ENCODE measurements at places on chromosomes 2 and 18.

- DNase-seq = no peak
Observed at GRCh38 chr2:4039896-4040295, 336.5 kb downstream of the DCDC2C start.

GRCh38 chr2:3519255-3520205, at the start of gene ADI1:
Gene ADI1, minus strand, starts transcription at chr2:3519531. Its CDS starts 44 bp downstream, at chr2:3519487.
- peak; percentile 82 for DNase-seq

DNA sequence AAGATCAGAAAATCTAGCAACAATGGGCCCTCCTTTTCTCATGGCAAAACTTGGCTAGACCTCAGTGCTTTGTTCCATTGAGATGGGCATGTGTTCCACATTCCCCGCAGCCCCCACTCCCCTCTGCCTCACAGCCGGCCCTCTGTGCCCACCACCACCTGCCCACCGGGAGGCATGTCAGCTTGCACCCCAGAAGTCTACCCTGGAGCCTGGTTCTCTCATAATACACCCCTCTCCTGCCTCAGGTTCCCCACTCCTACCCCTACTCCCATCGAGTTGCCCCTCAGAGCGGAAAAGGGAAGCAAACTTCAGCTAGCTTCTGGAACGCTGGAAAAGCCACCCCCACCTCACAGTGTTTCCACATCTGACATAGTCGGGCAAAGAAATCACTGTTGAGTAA, 219.0 kb downstream of the ANAPC1 start:
- DNase-seq = no peak

DNA sequence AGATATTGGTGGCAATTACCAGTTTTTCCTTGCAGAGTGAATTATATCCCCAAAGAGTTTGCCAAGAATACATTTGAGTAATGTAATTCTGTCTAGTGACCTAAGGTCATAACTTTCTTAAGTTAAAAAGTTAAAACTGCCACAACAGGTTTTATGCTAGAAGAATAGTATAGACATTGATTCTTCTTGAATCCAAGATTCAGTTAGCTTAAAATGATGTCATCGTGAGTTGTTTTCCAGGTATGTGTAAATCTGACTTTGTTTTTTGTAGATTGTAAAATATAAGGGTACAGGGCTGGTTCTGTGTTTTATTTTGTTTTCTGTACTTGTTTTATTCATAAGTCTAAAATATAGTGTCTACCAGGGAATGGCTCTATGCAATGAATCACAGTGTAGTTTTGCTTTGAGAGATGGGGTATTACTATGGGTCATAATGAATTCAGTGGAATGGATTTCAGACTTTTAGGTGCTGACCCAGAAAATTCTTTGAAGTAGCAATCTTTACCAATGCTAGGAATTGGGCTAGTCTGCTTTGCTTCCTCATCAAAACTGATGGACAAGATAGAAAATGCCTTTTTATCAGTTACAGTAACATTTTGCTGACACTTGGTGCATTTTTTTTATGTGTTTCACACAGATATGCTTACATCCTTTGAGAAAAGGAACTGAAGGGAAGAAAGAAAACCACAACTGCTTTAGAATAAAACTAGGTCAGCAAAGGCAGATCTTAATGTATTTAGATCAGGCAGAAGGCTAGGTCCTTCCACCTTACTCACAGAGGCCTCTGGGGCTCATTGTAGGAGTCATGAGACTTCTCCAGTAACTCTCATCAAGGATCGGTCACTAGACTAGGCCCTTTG, 20.8 kb upstream of the MGAT5 start:
- peak; percentile 39 for DNase-seq

DNA sequence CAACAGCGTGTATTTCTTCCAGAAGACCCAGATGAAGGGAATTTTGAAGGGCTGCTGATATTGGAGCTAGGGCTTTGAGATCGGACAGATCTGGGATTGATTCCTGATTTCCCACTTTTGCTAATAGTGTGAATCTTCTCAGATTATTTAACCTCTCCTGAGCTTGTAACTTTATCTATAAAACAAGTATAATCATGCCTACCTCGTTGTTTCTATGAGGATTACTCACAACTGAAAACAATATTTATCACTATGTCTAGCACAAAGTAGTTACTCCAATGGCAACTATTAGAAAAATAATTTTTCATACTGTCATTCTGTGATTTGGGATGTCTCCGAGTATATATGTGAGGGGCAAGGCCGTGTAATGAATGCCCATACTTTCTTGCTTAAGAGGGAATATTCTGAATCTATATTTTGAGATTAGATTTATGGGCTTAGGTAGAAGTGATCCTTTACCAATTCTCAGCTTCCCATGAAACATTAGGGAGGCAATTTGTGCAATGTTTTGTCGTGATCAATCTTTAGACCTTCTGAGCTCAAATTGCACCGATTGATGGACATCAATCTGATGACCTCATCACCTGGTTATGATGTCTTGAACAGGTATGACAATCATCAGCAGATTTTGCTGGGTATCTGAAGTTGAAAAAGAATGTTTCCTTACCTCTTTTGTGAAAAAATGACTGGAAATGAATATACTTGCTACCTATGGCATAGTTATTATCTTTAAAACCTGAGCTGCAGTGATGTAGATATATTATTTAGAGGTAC, 339.9 kb downstream of the KCNS3 start:
- DNase-seq = no peak

DNA sequence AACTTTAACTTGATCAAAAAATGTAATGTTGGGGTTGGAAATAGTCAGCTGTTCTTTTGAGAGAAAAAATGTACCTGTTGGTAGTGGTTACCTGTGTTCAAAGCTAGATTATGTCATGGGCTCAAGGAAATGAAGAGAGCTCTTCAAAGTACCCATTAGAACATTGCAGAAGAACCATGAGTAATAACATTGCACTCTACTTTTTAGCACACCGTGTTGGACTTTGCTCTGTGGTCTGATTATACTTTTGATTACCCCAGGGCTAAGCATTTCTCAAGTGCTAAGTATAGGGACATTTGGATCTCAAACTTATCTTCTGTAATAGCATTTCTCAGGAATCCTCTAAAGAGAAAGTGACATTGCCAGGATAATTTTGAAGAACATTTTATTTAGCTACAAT, 1122.8 kb upstream of the CELF4 start:
- no peak for DNase-seq

DNA sequence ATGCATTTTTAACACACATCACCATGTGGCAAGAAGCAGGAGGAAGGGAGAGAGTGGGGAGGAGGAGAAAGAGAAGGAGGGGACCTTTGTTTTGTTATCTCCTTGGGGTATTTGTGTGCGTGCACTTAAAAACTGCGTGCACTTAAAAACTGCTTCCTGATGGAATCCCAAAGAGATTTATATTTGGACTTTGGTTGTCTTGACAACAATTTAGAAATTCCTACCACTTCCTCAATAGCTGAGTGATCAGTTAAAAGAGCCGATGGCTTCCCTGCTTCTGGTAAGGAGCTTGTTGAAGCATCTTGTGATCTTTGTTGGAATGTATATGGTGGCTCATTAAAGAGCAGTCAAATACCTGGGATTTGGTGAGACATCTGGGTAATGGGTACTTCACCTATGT, 4.5 kb downstream of the RAB31 start:
- no peak for DNase-seq

GRCh38 chr2:108401800-108402199, 24.0 kb downstream of the SULT1C4 start:
- no peak for DNase-seq

DNA sequence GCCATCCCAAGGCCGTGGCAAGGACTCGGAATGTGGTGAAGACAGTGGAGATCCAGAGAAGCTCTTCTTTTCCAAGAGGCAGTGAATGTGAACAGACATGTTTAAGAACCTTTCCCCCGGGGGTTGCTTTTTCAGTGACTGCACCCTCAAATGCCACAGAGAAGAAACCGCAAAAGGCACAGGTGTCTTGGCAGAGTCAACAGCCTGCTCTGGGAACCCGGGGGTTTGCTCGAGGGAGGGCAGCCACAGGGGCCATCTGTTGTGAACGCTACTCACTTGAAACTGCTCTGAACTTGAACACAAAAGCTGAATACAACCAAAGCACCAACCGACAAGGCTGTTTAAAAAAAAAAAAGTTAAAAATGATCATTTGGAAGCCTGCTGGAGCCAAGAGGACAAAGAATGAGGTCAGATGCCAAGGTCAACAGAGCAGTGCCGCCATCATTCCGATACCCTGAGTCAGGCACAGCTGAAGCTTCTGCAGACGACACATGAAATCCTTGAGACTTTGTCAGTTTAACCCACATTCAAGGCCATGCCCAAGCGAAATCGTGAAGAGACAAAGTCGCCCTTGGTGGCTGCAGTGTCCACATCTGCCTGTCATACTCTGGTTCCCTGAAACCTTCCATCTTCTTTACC, 47.4 kb downstream of the PSMG2 start:
- DNase-seq = no peak

DNA sequence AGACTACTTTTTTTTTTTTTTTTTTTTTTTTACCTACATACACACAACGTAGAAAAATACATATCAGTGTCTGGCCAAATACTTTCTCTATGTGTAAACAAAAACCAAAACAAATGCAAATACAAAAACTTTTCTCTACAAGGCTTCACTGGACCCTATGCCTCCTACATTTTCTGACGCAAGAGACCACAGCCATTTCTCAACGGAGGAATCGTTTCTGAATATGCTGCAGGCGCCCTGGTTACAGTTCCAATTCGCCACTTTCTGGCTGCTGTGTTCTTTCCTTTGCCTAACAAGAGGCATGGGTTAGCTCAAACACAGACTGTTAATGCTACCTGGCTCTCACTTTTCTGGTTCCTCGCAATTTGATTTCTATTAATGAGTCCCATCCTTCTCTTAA, 96.4 kb downstream of the EPB41L3 start:
- no peak for DNase-seq

- no peak for DNase-seq
Observed at GRCh38 chr2:205188239-205189138, 493.8 kb upstream of the NRP2 start.

GRCh38 chr2:68416081-68416675, 50.9 kb downstream of the FBXO48 start:
- no peak for DNase-seq

- DNase-seq = no peak
Observed at GRCh38 chr2:122748552-122749011, 993.1 kb downstream of the TSN start.

GRCh38 chr2:138432971-138433370, 68.6 kb upstream of the SPOPL start:
- no peak for DNase-seq

GRCh38 chr2:62806231-62806630, 100.7 kb downstream of the EHBP1 start:
- DNase-seq = no peak

DNA sequence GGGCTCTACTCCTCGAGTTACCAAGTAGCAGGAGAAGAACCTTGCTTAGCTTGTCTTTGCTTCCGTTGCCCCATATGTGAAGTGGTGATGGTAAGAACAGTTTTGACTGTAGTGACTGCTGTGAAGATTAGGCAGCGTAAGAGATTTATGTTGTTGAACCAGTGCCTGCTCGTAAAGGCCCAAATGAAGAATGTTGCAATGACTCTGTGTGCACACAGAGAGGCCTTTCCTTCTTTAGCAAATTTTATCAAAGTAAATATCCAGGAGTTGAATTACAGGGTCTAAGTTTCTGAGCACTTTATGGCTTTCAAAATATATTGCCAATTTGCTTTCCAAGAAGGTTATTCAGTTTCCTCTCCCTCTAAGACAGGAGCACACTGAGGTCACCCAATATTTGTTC, 14.5 kb downstream of the NTSR2 start:
- no peak for DNase-seq

GRCh38 chr2:54708584-54709335, 14.7 kb upstream of the EML6 start:
- no peak for DNase-seq

DNA sequence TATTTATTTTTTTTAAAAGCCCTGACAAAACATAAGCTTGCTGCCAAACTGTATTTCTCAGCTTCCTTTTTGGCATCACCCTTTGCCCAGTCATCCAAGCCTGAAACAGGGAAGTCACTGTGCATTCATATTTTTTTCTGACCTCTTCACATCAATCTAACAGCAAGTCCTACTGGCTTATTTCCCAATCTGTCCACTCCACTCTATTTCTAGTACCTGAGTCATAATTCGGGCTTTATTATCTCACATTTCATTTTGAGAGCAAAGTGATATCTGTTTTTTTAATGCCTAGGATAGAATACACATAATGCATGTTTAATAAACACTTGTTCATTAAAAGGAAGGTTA, 5.1 kb downstream of the HNMT start:
- no peak for DNase-seq

GRCh38 chr18:44123743-44124142, 556.9 kb upstream of the SETBP1 start:
- DNase-seq = no peak

GRCh38 chr2:85308896-85309555, 18.8 kb downstream of the TGOLN2 start:
- DNase-seq = no peak

DNA sequence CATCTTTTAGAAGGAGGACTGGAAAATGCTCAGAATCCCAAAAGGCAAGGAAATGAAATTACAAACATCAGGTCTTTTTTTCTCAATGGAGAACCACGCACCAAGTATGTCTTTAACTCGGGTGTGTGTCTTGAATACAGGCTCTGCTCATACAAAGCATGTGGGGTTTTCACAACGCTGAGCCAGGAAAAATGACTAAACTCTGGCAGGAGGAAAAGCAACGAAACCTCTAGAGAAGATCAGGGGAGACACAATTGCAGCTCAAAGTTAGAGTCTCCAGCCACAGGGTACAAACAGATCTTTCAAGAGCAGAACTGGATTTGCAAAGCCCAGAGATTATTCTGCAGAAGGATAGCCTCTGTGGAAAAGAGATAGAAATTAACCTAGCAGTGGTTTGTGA, 42.8 kb upstream of the TPO start:
- no peak for DNase-seq

DNA sequence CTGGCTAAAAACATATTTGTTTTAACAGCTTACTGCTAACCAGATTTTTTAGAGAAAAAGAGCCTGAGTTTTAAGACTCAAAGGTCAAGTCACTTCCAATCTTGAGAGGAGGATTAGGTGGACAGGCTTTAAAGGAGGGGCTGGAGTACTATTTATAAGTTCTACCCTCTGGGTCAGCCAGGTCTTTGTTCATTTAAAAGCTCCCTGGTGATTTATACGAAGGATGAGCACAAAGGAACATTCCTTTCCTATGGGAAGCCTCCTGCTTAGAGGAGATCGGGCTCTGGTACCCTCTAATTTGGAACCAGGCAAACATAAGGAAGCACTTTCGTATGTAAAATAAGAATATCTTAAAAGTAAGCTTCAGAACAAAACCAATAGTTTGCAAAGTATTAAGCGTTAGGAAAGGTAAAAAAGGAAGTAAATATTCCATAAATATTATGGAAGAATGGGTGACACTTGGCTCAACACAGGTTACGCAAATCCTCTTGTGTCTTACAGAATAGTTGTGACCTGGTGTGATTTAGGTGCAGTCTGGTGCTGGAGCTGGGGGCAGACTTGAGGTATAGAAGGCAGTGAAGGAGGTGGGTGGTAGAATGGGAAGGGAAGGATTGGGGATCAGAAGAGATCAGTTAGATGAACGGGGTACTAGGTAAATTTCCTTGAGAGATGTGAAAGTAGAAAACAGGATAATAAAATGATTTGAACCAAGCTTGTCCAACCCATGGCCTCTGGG, 35.6 kb downstream of the PDE6D start:
- no peak for DNase-seq

Measured in activated naive CD4-positive, alpha-beta T cell treated with Interleukin-2 at 50 U/mL for 16 hours (primary cell).